ENCODE measurements at places on chromosomes 7 and 10.
A peak's percentile ranks its signal among the peaks of the same experiment; 100 is the strongest.

GRCh38 chr10:34743814-34744213 is 71.3 kb downstream of the PARD3 start:
- peak; percentile 16 for DNase-seq

GRCh38 chr7:97851683-97852082 is 20.5 kb downstream of the ASNS start:
- DNase-seq, result no peak

- no peak for DNase-seq
Measured at GRCh38 chr7:50666124-50666496, 100.9 kb upstream of the DDC start.

DNA sequence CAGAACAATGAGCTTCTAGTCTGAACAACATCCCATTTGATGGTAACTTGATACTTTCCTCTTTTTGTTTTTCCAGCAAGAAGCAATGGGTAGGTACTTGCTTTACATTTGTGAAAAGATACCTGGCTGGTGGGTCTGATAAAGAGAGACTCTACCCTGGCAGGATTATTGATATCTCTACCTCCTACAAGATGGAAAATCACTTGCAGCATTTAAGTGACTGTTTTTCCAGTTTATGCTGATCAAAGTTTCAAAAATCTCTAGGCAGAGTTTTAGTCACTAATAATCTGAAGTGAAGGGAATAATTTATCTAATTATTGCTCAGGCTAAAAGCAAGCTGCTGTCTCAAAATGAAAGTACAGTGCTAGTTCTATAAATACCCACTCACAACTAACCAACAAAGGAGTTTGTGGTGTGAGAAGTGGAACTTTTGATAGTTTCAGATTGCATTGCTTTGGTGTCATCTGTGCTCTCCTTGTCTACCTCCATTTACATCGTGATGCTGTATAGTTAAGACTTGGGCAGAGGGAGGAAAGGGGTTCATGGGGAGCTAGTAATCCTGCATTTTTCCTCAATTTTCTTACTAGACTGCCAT is 86.0 kb upstream of the ANKRD1 start:
- DNase-seq, result peak; percentile 42

DNA sequence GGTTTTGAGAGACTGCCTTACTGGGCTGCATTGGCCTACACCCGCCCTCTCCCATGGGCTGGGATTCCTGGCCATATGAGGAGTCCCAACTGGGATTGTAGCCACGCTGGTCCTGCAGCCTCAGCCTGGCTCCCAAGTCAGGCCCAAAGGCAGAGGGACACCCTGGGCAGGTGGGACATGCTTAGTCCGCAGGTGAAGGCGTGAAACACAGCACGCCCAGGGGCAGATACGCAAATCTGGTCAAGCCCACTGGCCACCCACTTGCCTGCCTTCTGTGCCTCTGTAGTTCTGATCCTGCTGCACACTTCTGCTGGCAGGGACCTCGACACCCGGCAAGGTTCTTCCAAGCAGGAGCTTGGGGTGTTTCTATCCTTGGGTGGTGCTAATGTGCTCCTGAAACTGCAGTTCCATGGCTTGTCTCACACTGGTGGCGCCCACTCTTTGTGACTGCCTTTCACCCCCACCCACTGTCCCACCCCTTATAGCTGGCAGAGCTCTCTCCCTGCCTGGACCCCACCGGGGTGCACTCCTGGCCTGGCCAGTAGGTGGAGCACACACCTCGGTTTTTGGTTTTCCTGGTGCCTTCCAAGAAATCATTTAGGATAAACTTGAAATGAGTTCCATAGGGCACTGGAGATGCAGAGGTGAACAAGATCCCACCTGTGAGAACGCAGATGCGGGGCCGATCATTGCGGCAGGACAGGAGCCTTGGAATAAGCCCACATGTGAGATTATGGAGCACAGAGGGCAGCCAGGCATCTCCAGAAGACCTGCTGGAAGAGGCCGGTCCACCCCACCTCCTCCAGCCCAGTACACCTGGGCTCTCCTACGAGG is 47.9 kb downstream of the MKI67 start:
- no peak for DNase-seq

DNA sequence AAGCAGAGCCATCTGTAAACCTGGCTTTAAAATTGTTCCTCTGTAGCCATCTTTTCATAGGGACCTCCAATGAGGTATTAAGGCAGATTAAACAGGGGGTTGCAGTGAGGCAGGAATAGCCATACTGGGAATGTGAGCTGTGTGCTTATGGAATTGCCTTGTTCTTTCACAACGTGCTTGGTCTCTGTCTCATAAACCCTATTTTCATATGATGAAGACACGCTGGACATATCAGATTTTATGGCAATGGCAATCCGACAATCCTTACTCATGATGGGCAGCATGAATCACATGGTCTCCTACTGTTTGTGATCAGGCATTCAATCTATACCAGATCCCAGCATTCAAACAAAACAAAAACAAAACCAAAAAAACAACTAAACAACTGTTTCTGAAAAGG is 418.9 kb upstream of the NRP1 start:
- no peak for DNase-seq

DNA sequence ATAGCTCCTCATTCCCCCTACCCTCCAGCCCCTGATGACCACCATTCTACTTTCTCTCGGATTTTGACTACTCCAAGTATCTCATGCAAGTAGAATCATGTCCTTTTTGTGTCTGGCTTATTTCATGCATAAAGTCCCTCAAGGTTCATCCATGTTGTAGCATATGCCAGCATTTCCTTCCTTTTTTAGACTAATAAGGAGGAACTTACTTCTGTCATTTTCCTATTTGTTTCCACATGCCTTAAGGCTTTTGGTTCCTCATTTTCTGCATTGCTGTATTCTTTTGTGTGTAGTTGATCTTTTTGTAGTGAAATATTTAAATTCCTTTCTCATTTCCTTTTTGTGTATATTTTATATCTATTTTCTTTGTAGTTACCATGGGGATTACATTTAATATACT is 376.9 kb downstream of the CALN1 start:
- no peak for DNase-seq

- DNase-seq, result peak; percentile 36
Measured at GRCh38 chr7:116897661-116898060, 35.3 kb downstream of the CAPZA2 start.

- no peak for DNase-seq
Measured at GRCh38 chr10:22839639-22840038, 88.2 kb upstream of the ARMC3 start.

DNA sequence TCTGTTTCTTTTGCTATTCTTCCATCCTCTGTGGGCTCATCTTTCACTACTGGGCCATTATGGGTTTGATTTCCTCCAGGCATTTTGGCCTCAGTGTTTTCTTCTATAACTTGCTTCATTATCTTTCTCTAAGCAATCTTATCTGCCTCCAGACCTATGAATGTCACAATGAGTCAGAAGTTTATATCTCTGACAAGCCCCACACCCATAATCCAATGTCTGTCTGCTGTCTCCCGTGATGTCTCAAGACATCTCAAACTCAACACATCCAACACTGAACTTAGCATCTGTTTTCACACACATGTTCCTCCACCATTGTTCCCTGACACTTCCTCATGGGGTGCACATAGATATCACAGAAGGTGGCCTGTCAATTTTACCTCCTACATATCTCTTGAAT is 46.7 kb upstream of the RHOBTB1 start:
- DNase-seq, result no peak

- no peak for DNase-seq
Measured at GRCh38 chr10:97179731-97180362, 5.9 kb downstream of the SLIT1 start.

DNA sequence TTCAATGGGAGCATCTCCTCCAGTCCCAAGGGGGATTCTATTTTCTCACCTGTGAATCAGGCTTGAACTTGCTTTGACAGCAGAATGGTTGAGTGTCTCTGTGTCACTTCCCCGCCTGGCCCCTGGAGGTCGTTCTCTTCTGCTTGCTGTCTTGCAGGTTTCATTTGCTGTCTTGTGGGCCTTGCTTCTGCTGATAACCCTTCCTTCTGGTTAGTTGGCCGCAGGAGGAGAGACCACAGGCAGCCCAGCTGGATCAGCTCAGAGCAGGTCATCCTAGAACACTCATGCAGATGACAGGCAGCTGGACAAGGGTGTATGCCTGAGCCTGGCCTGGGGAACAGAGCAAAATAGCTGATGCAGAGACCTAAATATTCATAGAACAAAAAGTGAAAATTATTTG is 344.2 kb upstream of the ADARB2 start:
- DNase-seq, result no peak

DNA sequence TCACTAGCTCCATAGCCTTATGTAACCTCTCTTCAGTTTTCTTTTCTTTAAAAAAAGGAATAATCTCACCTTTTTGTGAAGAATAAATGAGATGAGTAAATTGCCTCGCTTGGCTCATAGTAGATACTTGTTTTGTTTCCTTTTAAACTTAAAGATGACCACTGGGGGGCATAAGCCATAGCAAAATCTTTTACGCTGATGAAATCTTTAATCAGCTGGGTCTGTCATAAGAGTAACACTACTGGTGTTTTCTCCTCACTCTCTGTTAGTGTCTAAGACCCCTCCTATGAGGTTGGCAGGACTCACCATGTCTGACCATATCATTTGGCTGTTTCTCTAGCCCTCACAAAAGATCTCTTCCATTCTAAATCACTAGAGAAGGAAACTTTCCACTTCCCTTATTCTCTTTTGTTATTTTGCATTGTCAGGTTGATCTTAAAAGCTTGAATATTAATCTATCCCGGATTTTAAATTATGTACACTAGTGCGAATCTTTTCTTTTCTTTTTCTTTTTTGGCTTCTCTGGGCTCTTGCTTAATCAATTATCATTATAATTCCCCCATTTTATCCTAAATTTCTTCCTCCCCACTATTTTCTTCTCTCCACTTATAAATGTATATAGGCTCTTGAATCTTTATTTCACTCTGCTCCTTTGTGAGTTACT is 12.5 kb downstream of the STAG3 start:
- no peak for DNase-seq

DNA sequence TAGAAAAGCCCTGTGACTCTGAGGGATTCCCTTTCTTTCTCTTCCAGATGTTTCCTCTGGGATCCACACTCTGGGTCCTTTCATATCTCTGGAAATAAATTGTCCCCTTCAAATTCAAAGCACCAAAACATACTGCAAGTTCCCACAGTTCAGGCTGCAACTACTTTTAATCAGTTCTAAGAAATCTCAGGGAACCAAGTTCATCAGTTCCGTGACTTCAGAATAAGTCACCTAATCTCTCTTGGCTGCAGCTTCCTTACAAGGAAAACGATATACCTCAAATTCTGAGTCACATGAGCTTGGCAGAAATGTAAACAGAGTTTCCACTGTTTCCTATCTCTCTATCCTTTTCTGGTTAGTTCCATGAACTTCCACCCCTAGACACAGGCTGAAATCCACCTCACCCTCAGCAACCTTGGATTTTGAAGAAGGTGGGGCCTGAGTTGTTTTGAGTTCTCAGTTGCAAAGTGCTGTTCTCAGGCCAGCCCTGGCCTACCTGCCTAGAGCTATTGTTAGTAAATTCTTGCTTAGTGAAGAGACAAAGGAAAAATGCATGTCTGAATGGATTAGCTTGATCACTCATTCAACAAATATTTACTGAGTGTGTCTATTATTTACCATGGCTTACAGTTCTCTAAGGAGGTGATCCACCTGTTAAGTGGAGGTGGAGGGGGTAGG is 59.3 kb upstream of the IL6 start:
- DNase-seq, result no peak

- DNase-seq, result no peak
Measured at GRCh38 chr10:11712744-11713143, 29.4 kb upstream of the ECHDC3 start.

GRCh38 chr10:86079088-86079487 is 287.5 kb downstream of the GRID1 start:
- no peak for DNase-seq

DNA sequence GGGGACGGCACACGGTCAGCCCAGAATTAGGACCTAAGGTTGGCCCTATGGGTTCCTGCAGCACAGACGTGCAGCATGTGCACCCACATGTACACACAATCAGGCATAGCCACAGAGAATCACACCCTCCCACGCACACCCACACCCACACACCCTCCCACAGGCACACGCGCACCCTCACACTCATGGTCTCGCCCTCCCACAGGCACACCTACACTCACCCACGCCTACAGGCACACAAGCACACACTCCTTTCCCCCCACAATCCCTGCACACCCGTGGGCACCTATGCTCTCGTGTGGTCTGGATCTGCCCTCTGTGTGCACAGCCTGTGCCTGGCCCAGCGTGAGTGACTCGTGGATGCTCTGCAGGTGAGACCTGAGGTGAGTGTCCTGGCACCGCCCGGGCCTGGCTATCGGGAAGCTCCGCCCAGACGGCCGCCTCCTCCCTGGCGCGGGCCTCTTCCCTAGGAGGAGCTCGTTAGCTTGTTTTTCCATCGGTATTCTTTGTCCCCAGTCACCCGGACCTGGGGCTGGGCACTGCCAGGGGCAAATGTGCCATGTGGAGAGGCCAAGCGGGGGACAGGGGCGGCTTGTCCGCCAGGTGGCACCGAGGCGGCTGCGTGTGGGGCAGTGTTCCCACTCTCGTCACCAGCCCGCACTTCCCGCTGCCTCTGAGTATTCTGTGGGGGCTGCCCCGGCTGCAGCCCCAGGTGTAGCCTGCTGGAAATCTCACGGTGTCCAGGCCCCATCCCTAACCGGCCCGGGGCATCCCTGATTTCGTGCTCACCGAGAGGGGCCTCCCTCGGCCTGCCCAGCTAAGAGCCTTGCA is 110.2 kb upstream of the FAM20C start:
- no peak for DNase-seq

- DNase-seq, result no peak
Measured at GRCh38 chr7:915291-916218, 38.9 kb downstream of the ADAP1 start.

- DNase-seq, result no peak
Measured at GRCh38 chr10:94293354-94293753, 69.4 kb downstream of the NOC3L start.

DNA sequence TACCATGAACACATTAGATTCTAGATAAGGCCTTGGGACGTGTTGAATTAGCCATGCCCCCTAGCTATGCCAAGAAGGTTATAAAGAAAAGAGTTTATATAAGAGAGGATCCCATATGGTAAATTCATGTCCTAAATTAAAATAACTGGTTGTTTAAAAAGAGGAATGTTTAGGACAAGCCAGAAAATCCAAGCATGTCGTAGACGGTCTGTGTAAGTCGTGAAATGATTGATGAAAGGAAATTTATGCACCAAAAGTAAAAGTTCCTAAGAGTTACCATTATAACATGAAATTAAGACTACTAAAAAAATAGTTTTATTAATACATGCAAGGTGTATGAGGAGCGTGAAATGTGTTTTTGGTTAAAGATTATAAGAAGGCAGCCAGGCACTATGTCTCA is 624.9 kb downstream of the ARL4A start:
- DNase-seq, result no peak

- no peak for DNase-seq
Measured at GRCh38 chr10:79176052-79176501, 107.3 kb downstream of the ZMIZ1 start.

- no peak for DNase-seq
Measured at GRCh38 chr10:69662173-69662877, 32.3 kb downstream of the FAM241B start.

GRCh38 chr7:47400741-47401206 is 181.1 kb downstream of the TNS3 start:
- DNase-seq, result no peak
